ENCODE measurements at places on chromosomes 12 and 14. TPM values are rescaled to one million over a fixed set of nuclear protein-coding genes. Genes with fewer than 3 reads are reported as not detected.

DNA sequence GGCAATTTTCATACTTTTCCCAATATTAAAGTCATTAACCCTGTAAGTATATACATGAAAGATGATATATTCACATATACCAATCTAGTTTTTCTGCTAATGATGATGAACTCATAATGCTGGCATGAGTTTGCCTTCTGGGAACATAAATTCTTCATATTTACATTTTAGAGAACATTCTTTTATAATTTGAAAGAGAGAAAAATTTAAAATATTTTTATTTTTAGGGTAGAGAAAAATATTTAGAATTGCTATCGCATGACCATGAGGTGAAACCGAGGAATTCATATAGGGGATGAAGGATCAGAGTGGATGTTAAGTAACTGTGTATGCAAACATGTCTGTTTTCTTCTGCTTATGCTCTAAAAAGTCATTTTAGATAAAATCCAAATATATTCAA, 825.3 kb upstream of the FLRT2 start:
- DNase-seq, result no peak

DNA sequence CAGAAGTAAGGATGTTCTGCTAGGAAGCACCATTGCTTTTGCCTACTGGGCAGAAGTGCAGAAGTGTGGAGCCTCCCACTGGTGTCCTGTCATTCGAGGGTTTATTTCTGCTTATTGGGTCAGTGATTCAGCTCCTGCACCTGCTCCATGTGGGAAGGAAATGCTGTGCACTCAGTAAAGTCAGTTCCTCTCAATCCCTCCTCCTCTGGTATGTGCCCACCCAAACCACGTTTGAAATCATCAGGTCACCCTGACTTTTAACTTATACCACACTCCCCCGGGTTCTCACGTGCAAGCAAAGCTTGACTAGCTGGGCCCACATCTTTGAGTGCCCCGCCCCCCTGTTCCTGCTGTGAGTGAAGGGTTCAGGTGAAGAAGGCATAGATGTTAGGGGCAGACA, 223.7 kb downstream of the CHST11 start:
- no peak for DNase-seq

GRCh38 chr12:11973396-11973795, 97.3 kb upstream of the BCL2L14 start:
- DNase-seq, result no peak

DNA sequence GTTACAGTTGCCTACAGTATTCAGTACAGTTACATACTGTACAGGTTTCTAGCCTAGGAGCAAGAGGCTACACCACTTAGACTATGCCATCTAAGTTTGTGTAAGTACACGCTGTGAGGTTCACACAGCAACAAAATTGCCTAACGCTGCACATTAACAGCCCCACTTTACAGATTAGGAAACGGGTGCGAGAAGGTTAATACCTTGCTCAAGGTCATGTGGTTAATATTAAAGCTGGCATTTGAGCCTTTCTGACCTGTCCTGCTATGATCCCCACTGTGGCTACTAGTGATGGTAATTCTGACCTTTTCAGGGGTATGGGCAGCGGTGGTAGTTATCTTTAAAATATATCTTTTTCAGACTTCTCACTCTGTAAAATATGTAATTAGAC, 20.9 kb downstream of the ACVR1B start:
- no peak for DNase-seq

GRCh38 chr12:68236421-68237059, 10.9 kb upstream of the IL26 start:
- no peak for DNase-seq

DNA sequence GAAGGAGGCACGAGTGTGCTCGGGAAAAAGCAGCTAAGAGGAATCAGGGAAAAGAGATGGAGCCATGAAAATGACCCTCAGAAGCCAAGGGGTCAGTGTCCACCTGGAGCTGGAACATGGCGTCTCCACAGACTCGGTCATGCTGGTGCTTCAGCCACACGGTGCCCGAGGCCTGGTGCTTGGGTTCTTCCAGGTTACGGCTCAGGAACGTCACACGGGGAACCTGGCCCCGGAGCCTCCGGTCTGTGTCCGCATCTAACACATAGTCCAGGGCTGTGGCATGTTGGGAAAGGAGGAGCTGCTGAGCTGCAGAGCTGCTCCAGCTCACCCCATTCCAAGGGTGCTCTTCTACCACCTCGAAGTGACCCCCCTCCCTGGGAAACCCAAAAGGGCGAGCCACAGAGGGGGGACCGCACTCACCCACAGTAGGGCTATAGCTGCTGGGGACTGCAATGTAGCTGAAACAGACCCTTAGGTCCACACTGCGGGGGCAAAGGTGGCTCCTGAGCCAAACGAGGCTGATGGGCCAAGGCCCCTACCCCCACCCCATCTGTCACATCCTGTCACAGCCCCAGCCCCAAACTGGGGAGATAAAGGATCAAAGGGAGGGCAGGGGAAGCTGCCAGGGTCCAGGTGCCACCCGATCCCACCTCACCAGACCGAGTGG, 10.8 kb downstream of the ITGA7 start:
- no peak for DNase-seq

GRCh38 chr12:6820166-6820565, 1.5 kb upstream of the GPR162 start:
- DNase-seq, result no peak

DNA sequence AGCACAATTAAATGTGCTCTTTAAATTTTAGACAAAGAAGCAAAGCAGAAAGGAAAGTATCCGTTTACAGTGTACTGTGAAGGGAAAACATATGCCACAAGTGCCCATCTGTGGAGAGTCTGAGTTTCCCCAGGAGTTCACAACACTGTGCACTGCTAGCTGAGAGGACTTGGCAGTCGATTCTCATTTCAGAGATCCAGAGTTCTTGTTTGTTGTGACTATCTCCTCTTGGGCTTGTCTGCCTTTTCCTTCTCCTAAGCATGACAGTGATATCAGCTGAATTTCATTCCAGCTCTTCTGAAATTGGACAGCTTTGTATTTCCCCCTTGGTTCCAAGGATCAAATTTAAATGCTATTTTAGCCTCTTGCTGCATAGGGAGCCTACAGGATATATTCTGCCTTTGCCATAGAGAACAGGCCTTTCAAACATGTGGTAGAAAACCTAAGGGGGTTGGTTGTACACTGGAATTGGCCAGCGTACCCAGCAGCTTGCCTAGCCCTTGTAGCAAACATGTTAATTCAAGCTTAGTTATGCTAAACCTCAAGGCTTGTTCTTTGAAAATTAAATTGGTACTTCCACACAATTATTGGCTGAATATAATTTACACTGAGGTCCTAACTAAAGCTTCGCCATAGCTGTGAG, 259.2 kb upstream of the NOVA1 start:
- DNase-seq, result no peak

GRCh38 chr12:60535363-60535762, 939.5 kb downstream of the SLC16A7 start:
- no peak for DNase-seq

DNA sequence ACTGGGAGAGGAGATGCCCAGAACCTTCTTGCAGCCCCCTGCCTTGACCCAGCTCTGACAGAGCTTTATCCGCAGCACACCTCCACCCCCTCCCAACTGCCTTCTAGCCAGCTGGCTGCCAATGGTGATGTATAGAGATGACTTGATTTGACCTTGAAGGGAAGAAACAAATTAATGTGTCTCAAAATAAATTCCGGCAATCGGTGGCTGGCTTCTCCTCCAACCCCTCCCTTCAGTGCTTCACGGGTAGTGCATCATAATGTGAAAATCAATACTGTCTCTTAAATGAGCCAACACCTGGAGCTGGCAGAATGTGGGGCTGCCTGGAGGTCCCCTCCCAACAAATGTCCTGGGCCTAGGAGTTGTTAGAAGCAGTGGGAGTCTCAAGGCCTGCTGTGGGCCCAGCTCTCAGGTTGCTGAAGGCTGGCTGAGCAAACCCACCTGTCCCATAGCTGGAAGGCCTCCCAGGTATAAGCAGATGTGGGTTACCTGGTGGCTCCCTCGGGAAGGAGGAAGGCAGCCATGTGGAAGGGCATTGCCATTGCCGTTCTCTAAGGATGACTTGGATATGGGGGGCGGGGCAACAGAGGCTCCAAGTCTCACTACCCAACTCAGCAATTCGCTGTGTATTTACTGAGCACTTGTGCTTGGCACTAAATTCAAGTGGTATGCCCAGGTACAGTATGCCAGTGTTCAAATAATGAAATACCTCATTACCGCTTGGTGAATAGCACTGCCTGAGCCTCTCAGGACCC, 23.2 kb downstream of the HSPB8 start:
- DNase-seq, result no peak

DNA sequence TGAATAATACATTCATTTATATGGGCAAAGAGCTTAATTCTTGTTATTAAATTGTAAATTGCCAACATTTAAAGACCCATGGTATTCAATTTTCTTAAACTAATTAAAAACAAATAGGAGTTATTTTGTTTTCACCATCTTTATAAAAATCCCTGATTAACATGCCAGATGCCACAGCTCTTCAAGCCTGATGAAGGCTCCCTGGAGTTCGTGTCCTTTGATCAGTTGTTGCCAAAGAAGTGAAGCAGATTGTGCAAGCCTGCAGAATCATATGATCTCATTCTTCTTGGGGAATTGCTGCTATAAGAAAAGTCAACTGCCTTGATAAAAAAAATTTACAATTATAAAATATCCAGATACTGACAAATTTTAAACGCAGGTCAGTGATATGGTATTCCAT, 288.3 kb upstream of the PPFIA2 start:
- no peak for DNase-seq

The CPNE6 gene
- total RNA-seq, result 35.5 TPM

The GRIP1 gene
- 122 TPM for total RNA-seq

The ABHD12B gene
- total RNA-seq, result not detected

The SPTB gene
- 16.7 TPM for total RNA-seq

The ESRRB gene
- total RNA-seq, result under 0.01 TPM

The KRT74 gene
- total RNA-seq, result not detected
